ENCODE measurements at places on chromosomes 2 and 18.

DNA sequence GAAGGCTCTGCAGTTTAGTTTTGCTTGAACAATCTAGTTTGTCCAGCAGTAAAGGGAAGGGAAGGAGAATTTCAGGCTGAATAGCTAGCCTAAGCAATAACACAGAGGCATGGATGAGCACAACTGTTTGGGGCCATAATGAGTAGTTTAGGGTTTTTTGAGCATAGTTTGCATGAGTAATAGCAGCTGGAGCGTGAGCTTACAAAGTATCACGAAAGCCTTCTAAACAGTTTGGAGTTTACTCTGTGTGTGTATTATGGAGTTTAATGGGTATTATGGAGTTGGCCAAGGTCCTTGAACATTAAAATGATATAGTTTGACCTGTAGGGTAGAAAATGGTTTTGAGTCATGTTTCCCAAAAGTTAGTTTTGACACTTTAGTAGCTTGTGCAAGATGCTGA, 782.3 kb downstream of the ERBB4 start:
- no peak for DNase-seq

- DNase-seq: no peak
Measured at GRCh38 chr2:207185372-207185771, 19.6 kb upstream of the KLF7 start.

DNA sequence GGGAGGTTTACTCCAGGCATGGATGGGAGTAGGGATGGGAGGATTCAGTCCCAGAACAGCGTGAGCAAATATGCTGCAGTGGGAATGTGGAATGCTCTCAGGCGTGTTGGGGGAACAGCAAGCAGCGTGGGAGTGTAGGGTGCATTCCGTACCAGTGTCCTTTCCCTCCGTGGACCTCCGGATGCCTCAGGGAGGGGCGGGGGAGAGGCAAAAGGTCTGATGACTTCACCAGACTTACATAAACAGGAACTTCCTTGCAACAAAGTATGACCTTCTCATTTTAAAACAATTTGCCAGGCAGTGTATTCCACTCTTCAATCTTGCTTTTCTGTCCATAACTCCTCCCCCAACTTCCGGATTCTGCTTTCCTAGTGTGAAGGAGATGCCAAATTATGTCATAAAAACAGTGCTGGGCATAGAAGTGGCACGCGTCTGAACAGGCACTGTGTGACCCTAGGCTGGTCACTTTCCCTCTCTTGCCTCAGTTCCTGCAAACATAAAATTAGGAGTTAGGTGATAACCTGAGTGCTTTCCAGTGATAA, 36.9 kb downstream of the RPL37A start:
- no peak for DNase-seq

GRCh38 chr2:167965907-167966761, 281.3 kb downstream of the STK39 start:
- DNase-seq: no peak

- DNase-seq: no peak
Measured at GRCh38 chr18:8928847-8929780, 173.4 kb upstream of the NDUFV2 start.

DNA sequence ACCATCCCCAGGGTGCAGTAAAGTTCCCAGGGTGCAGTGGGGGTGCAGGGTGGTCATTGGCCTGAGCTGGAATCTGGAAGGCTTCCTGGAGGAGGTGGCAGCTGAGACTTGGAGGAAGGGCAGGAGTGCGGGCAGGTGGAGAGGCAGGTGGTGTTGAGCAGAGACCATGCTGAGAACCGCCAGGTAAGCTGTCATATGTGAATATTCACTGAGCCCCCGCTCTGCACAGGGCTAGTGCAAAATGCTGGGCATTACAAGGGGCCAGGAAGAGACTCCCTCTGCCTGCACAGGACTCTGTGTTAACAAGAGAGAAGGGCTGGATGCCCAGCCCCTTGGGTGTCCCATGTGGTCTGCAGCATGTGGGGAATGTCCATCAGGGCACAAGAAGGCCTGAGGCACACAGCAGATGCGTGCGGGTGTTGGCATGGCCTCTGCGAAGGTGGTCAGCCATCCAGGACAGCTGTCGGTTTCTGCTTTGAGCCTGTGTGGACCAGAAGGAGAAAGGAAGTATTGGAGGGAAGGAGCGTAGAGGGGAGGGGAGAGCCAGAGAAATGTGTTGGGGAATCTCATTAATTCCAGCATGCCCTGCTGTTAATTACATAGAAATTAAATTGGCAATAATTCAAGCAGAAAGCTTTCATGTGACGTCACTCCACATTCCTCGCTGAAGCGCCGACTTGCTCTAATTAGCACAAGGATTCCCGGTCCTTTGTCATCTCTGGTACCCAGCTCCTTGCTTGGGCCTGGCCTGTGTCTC, 62.8 kb upstream of the OTOS start:
- no peak for DNase-seq

GRCh38 chr18:25686960-25687500, 335.1 kb upstream of the ZNF521 start:
- DNase-seq: no peak

- no peak for DNase-seq
Measured at GRCh38 chr18:50707855-50708469, 111.9 kb downstream of the MRO start.

- DNase-seq: no peak
Measured at GRCh38 chr2:205882806-205883425, 200.6 kb downstream of the NRP2 start.

DNA sequence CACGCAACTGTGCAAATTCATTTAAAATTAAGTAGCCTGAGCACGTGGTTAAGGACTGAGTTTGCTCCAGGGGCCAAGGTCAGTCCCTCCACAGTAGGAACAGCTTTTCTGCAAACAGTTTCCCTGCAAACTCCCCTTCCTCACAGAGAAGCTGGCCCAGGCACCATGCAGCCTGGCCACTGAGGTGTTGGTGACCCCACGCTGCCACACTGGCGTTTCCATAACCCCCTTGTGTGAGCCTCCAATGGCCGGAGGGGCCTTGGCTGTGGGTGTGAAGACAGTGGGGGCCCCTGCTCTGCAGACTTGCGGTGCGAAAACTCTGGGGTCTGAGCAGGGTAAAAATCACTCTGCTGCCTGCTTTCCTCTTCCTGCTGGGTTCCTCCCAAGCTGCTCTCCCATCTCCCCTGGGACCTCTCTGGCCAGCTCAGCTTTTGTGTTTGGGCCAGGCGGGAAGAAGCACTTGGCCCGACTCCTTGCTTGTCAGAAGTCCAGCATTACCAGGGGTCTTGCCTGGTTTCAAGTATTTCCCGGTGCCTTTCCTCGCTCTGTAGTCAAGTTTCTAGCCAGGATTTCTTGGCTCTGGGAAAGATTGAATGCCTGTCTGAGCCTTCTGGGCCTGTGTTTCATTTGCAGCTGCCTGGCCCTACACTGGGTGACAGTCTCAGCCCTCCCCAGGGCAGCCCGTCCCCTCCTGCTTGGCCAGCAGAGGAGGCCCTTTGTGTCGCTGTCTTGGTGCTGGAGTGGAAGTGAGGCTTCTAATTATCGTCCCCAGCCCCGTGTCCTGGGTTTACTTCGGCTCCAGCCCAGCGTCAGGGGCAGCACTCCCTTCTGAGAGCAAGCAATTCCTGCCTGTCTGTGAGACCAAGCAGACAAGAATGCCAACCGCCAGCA, 131.4 kb upstream of the SLC1A4 start:
- peak; percentile 48 for DNase-seq

DNA sequence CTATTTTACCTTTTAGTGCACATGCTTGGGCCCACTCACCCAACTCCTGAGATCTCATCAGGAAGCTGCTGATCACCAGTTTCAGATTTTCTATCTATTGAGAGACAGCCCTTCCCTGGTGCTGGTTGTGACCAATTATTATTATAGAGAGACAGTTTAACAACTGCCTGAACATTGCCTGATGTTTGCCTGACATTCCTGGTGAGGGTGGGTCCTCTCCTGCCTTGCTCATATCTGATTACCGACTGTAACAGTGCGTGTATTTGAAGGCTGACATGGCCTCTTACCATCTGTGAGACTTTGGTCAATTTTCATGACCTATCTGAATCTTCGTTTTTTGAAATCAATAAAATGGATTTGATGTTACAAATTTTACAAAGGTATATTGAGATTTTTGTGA, 39.0 kb downstream of the FAM171B start:
- DNase-seq: no peak

DNA sequence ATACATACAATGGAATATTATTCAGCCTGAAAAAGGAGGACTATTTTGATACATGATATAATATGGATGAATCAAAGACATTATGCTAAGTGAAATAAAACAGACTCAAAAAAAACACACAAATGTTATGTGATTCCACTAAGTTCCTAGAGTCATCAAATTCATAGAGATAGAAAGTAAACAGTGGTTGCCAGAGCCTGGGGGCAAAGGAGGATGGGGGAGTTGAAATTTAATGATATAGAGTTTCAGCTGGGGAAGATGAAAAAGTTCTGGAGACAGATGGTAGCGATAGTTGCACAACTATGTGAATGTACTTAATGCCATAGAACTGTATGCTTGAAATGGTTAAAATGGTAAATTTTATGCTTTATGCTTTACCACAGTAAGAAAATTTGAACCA, 119.7 kb downstream of the METTL4 start:
- DNase-seq: no peak

GRCh38 chr2:95389245-95390119, 13.0 kb upstream of the FAHD2A start:
- peak; percentile 83 for DNase-seq

GRCh38 chr2:290090-290722, 2.3 kb upstream of the ALKAL2 start:
- DNase-seq: peak; percentile 85

DNA sequence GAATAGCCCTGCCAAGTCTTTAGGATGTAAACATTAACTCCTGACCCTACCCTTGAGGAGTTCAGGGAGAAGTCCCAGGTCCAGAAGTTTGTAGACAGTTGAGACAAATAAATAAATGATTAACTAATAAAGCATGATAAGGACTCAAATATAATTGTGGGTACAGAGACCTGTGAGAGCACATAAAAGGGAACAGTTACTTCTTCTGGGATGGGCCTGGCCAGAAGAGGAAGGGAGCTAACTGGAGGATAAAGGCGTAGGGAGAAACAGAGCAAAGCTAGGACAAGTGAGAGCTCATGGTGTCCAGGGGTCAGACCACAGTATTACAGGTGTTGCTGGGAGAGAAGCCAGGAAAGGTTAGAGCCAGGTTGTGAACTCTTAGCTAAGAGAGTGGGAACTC, 3.0 kb downstream of the LCLAT1 start:
- DNase-seq: no peak

DNA sequence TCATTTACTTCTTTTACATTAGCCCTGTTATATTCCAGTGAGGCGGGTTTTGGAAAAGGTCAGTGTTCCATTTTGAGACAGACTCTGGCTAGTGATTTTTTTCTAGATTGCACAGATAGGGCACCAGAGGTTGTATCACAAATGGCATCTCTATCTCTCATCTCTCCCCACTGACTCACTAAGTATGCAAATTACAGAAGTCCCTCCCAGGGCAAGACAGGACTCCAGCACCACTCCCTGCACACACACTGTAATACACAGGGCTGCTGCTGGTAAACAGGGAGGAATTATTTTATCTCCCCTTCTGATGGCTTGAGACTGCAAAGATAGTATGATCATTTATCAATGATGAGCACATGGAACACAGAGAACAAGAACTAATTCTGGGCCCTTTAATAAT, 46.2 kb downstream of the AKAIN1 start:
- DNase-seq: no peak

DNA sequence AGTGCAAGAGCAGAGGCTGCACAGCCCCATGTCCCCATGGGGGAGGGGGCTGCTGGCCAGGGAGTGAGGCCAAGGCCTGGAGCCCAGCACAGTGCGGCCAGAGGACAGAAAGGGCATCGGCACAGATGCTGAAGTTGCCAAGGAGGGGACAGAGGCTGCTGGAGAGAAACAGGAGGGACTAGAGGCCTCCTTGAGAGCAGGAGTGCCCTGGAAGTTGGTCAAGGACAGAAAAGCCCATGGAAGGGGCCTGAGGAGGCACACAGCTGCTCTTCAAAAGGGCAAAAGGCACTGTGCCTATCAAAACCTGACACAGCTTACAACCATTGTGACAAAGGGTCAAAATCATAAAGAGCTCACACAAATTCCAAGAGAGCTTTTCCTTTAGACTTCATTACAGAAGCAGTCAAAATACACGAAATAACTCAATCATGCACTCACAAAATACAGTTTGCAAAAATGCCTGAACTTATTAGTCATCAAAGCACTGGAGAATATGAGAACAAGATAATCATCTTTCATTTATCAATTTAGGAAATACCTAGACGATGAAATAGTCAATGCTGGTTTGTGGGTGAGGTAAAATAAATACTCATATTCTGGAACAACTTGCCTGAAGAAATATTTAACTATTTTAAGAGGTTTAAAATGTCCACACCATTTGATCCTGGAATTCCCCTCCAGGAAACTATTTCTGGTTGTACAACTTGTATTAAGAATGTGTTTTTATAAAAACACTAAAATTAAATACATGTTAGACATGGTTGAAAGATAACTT, 79.6 kb downstream of the USP40 start:
- no peak for DNase-seq

DNA sequence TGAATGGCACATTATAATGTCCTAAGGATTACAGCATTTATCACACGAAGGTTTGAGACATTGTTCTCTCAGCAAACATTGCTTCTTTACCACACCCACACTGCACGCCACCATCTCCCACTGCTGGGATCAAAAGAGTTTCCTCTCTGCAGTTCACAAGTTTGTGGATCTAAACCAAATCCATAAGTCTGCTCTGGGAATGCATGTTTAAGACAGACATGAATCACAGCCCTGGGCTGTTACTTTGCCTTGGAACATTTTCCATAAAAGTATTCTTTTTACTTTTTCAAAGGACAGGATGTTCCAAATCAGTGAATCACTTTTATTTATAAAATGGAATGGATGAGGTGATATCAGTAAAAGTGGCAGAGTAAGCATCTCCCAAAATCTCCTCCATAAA, 36.1 kb downstream of the STPG4 start:
- DNase-seq: no peak

GRCh38 chr2:158841850-158842249, 46.7 kb downstream of the DAPL1 start:
- no peak for DNase-seq

GRCh38 chr2:76973610-76974009, 548.6 kb downstream of the LRRTM4 start:
- no peak for DNase-seq

DNA sequence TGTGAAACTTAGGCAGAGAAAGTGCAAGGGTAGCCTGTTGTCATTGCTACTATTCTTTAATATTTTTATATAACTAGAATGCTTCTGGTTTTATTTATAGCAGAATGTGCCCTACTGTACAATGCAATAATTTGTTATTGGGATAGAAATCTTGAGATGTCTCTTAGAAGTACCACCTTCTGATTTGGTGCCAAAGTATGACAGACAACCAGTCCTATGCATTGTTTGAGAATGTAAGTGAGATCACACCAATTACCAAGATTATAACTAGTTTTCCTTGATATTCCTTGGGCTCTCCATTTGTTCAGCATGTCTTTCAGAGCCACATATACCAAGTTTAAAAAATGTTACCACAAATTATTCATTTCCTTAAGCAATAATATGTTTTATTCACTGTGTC, 399.7 kb downstream of the CPS1 start:
- DNase-seq: no peak
